CD4-positive, alpha-beta T cell treated with Interleukin-4 for 1 hour (primary cell): ENCODE measurements at places on chromosomes 4 and X.

DNA sequence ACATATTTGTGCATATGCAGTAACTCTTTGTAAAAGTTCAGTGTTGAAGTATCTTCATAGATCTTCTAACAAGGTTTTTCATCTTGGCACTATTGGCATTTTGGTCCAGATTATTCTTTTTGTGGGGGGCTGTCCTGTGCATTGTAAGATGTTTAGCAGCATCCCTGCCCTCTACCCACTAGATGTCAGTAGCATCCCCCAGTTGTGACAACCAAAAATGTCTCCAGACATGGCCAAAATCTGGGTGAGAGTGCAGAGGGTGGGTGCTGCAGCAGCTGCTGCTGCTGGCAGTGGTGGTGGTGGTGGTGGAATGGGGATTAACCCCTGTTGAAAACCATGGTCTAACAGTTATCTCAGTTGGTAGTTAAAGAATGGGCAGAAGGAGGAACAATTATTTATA lies 370.0 kb downstream of the GPAT3 start:
- DNase-seq = no peak

- DNase-seq = peak; percentile 31
These were observed 150.3 kb downstream of the FBXW7 start for GRCh38 chr4:152385551-152385950.

DNA sequence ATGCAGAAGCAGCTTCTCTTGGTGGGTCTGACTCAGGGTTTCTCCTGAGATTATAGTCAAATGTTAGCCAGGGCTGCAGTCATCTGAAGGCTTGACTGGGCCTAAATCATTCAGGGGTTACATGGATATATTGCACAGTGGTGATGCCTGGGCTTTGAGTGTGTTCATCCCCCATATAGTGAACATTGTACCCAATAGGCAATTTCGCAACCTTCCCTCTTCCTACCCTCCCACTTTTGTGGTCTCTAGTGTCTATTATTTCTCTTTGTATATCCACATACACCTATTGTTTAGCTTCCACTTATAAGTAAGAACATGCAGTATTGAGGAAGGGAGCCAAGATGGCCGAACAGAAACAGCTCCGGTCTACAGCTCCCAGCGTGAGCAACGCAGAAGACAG lies 90.3 kb upstream of the CAMK2D start:
- no peak for DNase-seq

- no peak for DNase-seq
These were observed 140.9 kb downstream of the MAPK10 start for GRCh38 chr4:86218746-86219473.

DNA sequence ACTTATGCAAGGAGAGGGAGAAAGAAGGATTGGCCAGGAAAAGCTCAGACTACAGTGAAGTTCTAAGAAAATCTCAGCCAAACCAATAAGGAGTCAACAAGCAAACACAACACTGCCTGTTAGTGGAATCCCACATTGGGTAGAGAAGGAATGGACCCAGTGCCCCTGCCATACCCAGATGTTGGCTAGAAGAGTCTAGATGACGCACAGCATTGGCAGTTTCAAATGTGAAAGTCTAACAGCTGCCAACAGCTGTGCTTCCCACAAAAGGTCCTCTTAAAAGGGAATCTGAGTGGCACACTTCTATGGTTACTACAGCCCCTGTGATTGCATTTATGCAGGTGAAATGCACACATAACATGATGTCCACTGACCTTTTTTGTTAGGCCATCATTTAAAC lies 37.2 kb upstream of the CPEB2 start:
- DNase-seq = no peak

DNA sequence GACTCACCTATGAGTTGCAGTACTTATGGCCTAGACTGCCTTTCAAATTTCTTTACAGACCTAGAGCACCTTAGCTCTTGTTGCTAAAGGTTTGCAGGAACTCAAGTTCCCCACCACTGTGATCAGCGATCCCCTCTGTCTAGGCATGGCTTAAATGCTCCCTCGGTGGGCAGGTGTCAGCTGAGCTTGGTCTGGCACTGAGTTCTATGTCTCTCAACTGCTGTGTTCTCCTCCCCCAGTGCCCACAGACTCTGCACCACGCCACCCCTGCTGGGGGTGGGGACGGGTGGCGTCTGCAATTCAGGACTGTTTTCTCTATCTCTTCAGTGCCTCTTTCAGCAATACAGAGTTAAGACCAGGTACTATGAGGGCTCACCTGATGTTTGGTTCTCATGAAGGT lies 30.5 kb downstream of the TMEM271 start:
- DNase-seq = no peak

DNA sequence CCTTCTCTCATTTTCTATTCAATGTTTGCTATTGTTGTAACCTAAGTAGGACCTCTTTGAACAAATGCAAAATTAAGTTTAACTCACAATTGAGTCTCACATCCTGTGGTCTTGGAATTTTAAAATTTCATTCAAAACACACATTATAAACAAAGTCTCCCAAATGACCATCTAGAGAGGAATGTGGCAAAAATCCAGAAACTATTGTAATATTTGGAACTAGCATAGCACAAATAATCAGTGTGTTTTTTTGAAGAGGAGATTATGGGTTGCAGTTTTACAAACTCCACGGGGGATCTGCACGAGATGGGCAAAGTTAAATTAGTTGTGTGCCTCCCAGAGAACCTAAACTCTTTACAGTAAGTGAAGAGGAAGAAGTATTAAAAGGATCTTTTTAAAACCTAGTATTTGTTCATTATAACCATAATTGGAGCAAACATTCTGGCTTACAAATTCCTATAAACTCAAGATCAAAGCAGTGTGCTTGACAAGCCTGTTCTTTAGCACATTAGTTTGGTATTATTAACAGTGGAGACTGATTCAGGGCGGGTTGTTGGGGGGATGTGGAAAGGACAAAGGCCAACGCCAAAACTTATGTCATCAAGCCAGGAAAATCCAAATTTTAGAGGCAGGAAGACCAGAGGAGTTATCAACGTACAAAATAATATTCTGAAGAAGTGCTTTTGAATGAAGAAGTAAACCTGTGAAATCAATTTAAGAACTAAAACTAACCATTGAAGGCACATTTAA lies 22.4 kb upstream of the RBPJ start:
- no peak for DNase-seq

DNA sequence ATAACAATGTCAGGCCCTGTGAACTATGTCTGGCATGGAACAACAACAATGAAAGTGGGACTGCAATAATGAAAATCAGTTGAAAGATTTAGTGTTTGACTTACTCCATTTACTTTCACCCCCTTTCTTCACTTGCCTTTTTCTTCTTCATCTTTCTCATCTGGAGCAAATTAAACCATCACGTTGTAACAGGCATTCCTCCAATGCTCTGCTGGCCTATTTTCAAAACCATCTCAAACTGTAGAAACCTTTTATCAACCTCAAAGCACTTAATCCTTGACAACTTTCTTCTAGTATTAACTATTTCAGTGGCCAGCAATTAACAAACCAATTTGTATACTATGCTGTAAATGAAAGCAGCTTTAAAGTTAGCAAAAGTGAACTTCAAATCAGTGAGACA lies 8.3 kb downstream of the KLHL13 start:
- no peak for DNase-seq

DNA sequence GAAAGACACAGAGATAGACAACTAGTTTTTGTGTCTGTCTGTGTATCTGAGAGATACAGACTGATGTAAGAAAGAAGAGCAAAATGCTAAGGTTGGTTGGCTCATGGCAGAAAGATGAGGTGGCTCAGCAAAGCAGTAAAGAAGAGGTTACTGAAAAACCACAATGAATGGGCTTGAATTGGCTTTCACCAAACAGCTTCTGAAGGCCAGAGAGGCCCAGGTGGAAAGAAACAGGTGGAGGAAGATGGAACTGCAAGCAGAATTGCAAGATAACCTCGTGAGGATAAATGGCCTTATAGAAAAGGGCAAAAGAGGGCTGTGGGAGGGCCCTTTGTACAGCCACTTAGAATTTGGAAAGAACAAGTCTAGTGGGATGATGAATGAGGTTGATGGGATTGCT lies 39.6 kb downstream of the GAB3 start:
- DNase-seq = no peak

DNA sequence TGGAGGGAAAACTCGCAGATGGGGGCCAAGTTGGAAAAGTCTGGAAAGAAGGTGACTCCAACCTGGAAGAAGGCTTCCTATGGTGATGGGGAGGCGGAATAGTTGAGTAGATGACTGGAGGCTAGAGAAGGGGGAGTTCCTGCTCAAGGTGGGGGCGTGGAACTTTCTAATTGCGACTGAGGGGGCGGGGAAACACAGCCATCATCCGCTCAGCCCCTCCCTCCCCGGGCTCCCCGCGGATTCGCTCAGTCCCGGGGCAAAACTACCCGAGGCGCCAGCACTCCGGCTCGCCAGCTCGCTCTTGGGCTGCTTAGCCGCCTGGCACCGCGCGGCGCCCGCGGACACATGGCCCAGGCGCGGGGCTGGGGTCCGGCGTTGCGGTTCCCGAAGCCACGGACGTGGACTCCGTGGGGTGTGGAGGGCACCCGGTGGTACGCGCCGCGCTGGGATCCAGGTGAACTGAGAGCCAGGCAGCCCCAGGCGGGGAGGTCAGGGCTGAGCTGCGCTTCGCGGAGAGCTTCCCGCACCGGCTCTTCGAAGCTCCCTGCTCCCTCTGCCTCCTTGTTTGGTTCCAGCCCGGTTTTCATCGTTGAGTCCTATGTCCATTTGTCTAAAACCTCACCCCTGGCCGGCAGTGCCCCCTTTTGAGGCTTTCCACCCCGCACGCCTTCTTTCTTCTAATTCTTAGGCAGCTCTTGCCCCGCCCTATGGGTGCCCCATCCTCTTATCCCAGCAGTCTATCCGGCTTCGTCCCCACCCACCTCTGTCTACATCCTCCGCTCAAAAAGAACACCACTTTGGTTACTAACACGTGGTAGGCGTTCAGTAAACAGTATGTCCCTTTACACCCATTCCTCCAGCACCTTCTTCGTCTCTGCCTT lies 38.9 kb downstream of the STARD8 start:
- DNase-seq = peak; percentile 18

DNA sequence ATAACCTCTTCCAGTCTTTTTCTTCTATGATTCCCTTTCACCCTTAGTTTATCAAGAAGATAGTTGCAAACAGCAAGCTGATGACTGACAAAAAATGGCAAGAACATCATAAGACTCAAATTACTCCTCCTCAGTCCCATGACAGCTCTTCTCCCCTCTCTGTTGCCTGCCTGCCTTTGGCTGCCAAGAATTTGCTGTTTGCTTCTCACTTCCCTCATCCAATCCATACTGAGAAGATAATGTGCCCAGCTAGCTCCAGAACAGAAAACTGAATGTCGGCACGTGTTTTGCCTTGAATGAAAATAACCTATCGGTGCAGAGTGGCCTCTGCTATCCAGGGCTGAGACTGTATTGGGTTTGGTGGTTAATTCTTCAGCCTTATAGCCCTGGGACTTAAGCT lies 192.1 kb downstream of the PPARGC1A start:
- DNase-seq = no peak

- DNase-seq = no peak
These were observed 9.0 kb downstream of the KLHL8 start for GRCh38 chr4:87211249-87211952.
